ENCODE measurements at places on chromosomes 3 and 15. TPM values are rescaled to one million over a fixed set of nuclear protein-coding genes. Genes with fewer than 3 reads are reported as not detected.

Gene CSPG4
- total RNA-seq, result 12.4 TPM

Gene TPM1
- total RNA-seq, result 997 TPM

Gene IL20RB
- 0.56 TPM for total RNA-seq

Gene TMEM207
- not detected for total RNA-seq

Gene ARRDC4
- 9.1 TPM for total RNA-seq

Gene PP2D1
- not detected for total RNA-seq

Gene RBPMS2
- not detected for total RNA-seq

Gene SLC12A8
- total RNA-seq, result 2.2 TPM

Gene SLC51B
- not detected for total RNA-seq

Gene GALNT15
- 14.7 TPM for total RNA-seq

Gene GOLGA6L7
- not detected for total RNA-seq

Gene CLSTN2
- total RNA-seq, result under 0.01 TPM

Gene ATP13A4
- not detected for total RNA-seq

Gene ADPRH
- total RNA-seq, result under 0.01 TPM

Gene CHRNA3
- not detected for total RNA-seq

Gene SCG3
- total RNA-seq, result not detected

Gene AVEN
- total RNA-seq, result 26.4 TPM

Data from IMR-90 (cell line).